ENCODE measurements at places on chromosomes 6 and 20.

- DNase-seq = no peak
Observed at GRCh38 chr6:27214126-27214601, 33.3 kb upstream of the PRSS16 start.

- no peak for DNase-seq
Observed at GRCh38 chr6:31010393-31011060, at the start of gene MUC22. Gene MUC22, plus strand, starts transcription at chr6:31010474. Its CDS starts 233 bp downstream, at chr6:31010707.

DNA sequence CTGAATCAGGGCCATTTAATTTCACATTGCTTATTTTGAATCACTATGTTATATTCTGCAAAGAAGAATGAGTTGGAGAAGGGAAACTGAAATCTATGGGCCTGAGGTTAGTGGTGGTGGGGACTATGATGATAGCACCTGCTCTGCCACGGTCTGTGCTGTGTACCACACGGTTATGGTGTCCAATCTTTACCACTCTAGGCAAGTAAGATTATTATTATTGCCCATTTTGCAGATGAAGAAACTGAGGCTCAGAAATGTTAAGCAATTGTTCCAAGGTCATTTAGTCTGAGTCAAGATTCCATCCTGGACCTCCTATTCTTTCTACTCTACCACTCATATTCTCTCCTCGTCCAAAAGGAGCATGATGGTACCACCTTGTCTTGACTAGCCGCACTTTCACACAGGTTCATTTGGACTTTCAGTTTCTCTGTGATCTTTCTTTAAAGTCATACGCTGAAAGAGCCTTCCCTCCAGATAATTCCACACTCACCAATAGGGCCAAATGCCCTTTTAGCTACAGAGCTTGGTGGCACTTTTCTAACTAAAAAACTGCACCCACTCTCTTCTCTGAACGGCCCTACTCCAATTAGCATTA is 56.2 kb downstream of the GFOD1 start:
- DNase-seq = no peak

GRCh38 chr6:118783931-118784550 is 109.9 kb upstream of the ASF1A start:
- DNase-seq = no peak

- no peak for DNase-seq
Observed at GRCh38 chr20:313948-314347, 11.4 kb upstream of the SOX12 start.

DNA sequence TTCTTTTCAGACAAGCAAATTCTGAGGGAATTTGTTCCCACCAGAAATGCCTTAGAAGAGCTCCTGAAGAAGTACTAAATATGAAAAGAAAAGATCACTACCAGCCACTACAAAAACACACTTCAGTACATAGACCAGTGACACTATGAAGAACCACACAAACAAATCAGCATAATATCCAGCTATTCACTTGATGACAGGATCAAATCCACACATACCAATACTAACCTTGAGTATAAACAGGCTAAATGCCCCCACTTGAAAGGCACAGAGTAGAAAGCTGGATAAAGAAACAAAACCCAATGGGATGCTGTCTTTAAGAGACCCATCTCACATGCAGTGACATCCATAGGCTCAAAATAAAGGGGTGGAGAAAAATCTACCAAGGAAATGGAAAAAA is 43.3 kb downstream of the CENPW start:
- no peak for DNase-seq

- DNase-seq = no peak
Observed at GRCh38 chr6:105921781-105922180, 164.4 kb upstream of the PRDM1 start.
